ENCODE measurements at places on chromosomes 12 and 14. TPM values are rescaled to one million over a fixed set of nuclear protein-coding genes. Genes with fewer than 3 reads are reported as not detected.
A peak's percentile ranks its signal among the peaks of the same experiment; 100 is the strongest.

- H3K4me3 ChIP-seq = peak overlapping the region; percentile 73
- peaks cover 79% of the 10 kb centered on the region for H3K4me1 ChIP-seq
- no peaks in the 10 kb centered on the region for H3K27me3 ChIP-seq
- H3K27ac ChIP-seq = peak overlapping the region; percentile 97
- no peak for DNase-seq
These were observed 163.6 kb upstream of the PLEKHG7 start for GRCh38 chr12:92539110-92539749.

GRCh38 chr14:74414403-74415114 is 11.5 kb downstream of the SYNDIG1L start:
- H3K36me3 ChIP-seq = no peaks in the 10 kb centered on the region
- H3K4me1 ChIP-seq = no peaks in the 10 kb centered on the region
- H3K4me3 ChIP-seq = no peak overlapping the region
- no peak for DNase-seq
- H3K27ac ChIP-seq = no peak overlapping the region
- H3K27me3 ChIP-seq = peaks cover 15% of the 10 kb centered on the region

- peaks cover 7% of the 10 kb centered on the region for H3K4me1 ChIP-seq
- no peak overlapping the region for H3K4me3 ChIP-seq
- no peak for DNase-seq
- H3K36me3 ChIP-seq = no peaks in the 10 kb centered on the region
These were observed 5.0 kb upstream of the SLC4A8 start for GRCh38 chr12:51419425-51420193.

The LRP1-AS gene
- total RNA-seq = not detected

The CRIP2 gene
- total RNA-seq = 2.9 TPM
